ENCODE measurements at places on chromosomes 1 and 21.

DNA sequence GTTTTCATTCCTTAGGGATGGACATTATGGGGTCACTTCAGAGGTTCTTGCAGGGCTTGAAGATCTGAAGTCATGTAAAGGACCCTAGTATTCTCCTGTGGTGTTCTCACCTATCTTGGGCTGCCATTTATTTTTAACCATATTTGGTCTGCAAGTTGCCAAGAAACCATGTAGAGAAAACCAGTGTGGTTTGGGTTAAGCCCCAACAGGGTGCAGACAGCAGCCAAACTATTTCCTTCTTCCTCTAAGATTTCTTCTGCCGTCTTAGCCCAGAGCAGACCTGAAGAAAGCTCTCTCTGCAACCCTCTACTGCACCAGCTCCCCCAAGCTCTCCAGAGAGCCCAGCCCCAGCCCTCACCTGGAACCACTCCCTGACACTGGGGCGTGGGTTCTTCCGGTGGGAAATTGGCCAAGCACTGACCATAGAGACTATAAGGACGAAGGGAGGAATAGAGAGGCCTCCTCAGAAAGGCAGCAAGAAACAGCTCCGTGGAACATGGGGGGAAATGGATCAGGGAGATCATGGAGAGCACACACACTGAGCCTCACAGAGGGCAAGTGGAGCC is 136.6 kb downstream of the SYF2 start:
- no peak for DNase-seq

DNA sequence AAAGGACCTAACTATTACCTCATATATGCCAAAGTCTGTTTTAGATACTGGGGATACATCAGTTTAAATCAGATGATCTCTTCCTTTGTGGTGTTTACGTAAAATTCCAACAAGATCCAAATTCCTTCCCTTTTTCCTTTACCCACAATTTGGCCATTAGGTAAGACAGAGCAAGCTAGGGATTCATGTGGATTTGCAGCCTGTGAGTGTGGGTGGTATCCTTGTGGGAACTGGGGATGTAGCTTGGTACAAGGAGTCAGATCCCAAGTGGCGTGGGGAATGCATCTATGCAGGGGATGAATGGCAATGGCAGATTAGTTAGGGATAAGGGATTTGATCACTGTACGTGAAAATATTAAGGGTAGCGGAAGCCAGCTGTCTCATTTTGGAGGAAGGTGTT is 9.8 kb upstream of the STRIP1 start:
- DNase-seq = no peak

GRCh38 chr1:153490272-153491051 is 30.0 kb upstream of the S100A7 start:
- DNase-seq = peak; percentile 83

- DNase-seq = peak; percentile 97
Observed at GRCh38 chr1:24705260-24706073, 39.8 kb upstream of the CLIC4 start.

- DNase-seq = no peak
Observed at GRCh38 chr1:185432948-185433347, 115.9 kb upstream of the IVNS1ABP start.

- no peak for DNase-seq
Observed at GRCh38 chr21:25079053-25079452, 528.2 kb downstream of the MRPL39 start.

- DNase-seq = no peak
Observed at GRCh38 chr1:34844252-34844634, 15.3 kb downstream of the SMIM12 start.

DNA sequence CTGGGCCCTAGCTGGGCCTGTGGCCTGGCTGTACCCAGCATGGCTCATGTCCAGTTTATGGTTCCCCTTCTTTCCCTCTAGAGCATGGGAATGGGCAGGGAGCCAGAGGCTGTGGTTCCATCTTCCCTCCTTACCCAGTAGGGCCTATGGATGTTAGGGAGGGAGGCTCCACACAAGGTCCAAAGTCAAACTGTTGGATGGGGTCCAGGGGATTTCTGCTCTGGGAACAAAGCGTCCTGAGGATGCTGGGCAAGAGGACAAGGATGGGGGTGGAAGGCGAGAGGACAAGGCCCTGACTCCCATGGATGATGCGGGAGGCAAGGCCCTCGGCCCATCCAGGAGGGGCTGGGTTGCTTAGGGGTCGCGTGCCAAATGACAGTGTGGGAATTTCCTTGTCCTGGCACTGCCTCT is 17.3 kb downstream of the CSF1 start:
- DNase-seq = no peak

DNA sequence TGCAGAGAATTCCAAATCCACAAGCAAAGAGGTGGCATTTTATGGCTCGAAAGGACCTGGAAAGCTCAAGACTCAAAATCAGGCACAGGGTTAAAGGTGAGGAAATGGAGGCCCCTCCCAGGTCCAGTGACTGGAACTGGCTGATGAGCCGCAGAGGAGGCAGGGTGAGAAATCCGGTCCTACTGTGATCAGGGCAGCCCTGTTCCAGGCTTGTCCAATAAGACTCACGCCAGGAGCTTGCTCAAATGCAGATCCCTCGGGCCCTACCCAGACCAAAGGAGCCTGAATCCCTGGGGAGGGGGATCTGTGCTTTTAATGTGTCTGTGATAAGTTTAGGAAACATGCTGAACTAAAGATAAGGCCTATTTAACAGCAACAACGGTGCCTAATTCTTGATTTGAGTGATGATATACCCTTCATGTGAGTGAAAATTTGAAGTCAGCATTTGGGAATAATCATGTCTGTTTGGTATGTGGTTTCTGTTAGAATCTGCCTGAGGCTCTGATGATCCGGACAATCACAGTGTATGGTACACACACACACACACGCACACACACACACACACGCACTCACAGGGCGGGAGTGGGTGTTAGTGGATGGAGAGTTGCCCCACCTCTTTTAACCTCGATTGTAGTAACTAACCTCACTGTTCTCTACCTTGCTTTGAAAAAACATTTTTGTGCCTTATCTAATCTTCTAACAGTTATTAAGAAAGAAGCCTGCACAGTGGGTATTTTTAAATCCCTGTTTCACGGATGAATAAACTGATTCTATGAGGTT is 54.1 kb upstream of the LYST start:
- no peak for DNase-seq

GRCh38 chr1:230037261-230037660 is 29.8 kb upstream of the GALNT2 start:
- DNase-seq = no peak

Data from urothelium cell line (cell line).